ENCODE measurements at places on chromosomes 1 and 21.

- DNase-seq = no peak
Observed at GRCh38 chr21:31075848-31076247, 37.6 kb upstream of the KRTAP19-8 start.

DNA sequence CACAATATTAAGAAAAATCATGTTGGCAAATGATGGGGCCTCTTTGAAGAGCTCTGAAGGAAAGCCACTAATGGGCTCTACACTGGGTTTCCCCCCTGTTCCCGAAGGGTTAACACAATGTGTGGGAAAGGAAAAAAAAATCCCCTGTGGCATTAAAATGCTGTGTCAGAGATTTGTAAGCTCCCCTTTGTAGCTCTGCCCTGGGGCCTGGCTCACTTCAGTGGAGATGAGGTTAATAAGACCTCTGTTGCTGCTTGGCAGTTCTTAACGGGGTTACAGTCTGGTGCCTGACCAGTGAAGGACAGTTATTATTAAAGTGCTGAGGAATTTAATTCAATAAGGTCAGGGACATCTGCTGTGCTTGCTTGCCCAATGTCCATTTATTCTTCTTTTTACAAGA is 129.7 kb upstream of the UBE2U start:
- DNase-seq = no peak

GRCh38 chr1:86352086-86352485 is 44.0 kb downstream of the ODF2L start:
- DNase-seq = no peak

GRCh38 chr1:37094302-37094701 is 60.0 kb upstream of the GRIK3 start:
- DNase-seq = no peak

DNA sequence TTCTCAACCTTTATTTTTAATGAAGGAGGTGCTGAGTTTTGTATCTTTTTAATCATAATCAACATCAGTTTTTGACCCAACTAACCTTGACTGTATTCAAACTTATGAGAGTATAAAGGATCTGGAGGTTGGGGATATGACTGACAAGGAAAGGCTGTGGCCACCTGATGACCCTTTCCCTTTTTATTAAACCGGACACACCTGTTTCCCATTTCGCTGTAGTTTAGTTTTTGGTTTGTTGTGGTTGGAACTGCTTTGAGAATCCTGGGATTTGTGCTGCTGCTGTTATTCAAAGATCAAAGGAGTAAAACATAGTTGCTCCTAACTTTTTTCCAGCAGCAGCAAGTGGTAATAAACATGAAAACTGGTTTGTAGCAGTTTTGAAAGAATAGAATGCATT is 12.4 kb downstream of the PRPF38A start:
- no peak for DNase-seq

GRCh38 chr21:14121719-14122118 is 89.0 kb downstream of the LIPI start:
- DNase-seq = no peak

GRCh38 chr1:1205769-1206375 is 520 bp downstream of the TNFRSF18 start:
- no peak for DNase-seq

GRCh38 chr1:29465755-29466154 is 229.4 kb downstream of the PTPRU start:
- no peak for DNase-seq

DNA sequence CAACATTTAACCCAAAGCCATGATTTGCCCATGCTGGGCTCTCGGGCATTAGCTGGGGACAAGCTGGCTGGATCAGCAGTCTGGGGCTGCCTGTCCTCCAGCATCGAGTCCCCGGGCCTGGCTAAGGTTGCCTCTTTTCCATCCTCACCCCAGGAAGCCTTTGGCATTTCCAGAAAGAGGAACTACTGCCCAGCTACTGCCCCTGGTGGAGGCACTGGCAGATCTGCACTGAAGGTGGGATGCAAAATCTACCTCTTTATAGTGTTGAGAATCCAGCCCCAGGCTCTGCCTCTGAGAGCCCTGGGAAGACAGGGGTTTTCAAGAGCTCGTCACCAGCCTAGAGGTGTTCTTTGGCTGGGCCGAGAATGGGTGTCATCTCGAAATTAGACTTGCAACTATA is 635.9 kb downstream of the MATN1 start:
- no peak for DNase-seq

DNA sequence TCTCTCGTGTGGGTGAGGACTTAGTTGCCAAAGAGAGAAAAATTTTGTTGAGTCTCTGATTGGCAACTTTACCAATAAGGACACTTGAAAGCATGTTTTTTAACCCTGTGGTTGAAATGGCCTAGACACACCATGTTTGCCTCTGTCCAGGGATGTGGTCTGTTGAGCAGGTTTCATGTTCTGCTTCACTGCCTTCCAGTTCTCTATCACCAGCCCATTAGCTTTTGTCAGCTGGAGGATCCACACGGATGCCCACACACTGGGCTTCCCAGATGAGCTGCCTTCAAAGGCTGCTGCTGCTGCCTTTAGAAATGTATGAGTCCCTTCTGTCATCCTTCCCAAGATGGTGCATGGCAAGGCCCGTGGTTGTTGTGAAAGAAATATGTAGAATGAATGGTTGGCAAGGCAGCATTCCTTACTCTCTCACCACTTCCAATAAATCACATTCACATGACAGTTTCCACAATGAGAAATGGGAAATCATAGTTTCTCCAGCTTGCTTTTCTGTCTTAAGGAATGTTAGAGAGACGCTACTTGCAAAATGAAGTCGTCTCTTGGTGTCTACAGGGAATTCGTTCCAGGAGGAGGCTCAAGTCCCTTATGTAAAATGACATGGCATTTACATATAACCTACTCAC is 108.2 kb upstream of the SLC35F3 start:
- DNase-seq = no peak

DNA sequence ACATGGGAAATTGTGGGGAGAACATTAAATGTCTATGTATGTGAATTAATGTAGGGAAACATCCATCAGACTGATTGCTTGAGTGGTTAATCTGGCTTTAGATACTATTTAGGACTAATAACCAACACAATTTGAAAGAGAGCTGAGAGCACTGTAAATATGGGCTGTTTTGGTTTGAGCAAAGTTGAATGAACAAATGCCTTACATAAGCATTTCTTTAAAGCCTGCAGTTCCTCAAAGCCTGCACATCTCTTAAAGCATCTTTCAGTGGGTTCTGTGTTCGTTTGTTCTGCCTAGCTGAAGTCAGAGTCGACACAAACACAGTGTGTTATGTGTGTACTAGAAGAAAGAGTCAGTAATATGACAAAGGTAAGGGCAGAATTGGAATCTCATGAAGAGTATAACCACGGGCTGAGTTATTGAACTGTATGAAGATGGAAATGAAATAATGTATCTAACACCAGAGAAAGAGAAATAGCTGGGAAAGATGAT is 350.0 kb downstream of the SIPA1L2 start:
- DNase-seq = no peak

GRCh38 chr1:5757187-5757805 is 234.9 kb downstream of the NPHP4 start:
- no peak for DNase-seq

GRCh38 chr21:18142655-18143054 is 102.0 kb upstream of the CHODL start:
- no peak for DNase-seq

- no peak for DNase-seq
Observed at GRCh38 chr1:109067883-109068282, 7.9 kb downstream of the TAF13 start.

Data from activated naive CD4-positive, alpha-beta T cell treated with anti-CD3 and anti-CD28 coated beads, Interleukin-2, amount 10 ng/mL, durations not matched to agents 7 days and 5 days (primary cell).